ENCODE measurements at places on chromosomes 5 and 9.

DNA sequence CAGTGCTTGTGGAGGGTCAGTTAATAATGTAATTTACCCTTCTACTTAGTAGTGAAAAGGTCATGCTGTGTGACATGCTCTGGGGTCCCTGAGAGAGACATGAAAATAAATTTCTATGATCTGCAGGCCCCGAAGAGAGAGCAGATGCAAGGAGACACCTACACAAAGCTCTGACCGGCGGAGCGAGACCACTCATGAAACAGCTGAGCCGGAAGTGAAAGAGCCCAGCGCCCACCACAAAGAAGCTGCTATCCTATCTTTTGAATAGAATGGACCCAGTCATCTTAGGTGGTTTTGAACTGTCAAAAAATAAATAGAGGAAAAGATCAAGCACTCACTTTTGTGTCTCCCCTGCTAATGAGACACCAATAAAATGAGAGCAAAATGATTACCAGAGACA is 190.0 kb downstream of the MED10 start:
- no peak for DNase-seq

GRCh38 chr9:95363051-95363841 is 45.7 kb upstream of the FANCC start:
- no peak for DNase-seq

- no peak for DNase-seq
These were observed 11.3 kb downstream of the TNC start for GRCh38 chr9:115106642-115107041.

- DNase-seq: no peak
These were observed 81.9 kb downstream of the ADAMTS12 start for GRCh38 chr5:33809936-33810335.

GRCh38 chr5:143583409-143583808 is 179.9 kb upstream of the NR3C1 start:
- DNase-seq: no peak

- no peak for DNase-seq
These were observed 597.5 kb upstream of the MEF2C start for GRCh38 chr5:89480406-89481007.

Measured in LNCaP clone FGC (cell line).